ENCODE measurements at places on chromosomes 6 and 20.

- no peak for DNase-seq
These were observed 21.5 kb downstream of the ASIP start for GRCh38 chr20:34262488-34263288.

GRCh38 chr6:56933650-56934049 is 21.3 kb upstream of the BEND6 start:
- DNase-seq, result no peak

GRCh38 chr6:165698868-165699267 is 35.8 kb upstream of the PDE10A start:
- DNase-seq, result no peak

DNA sequence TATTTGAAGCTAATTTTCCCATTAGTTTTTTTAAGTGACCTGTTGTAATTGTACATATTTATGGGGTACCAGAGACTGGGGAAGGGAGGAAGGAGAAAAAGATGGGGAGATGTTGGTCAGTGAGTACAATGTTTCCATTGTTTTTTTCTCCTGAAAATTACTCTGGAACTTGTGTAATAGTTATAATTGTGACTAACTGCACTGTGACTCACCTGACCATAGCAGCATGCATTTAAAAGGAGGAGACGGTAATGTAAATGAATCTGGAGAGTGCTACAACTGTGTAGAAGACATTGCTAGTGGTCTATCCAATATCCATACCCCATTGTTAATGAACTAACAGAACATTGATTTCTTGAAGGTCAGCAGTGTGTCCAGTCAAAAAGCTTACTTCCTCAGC is 133.4 kb downstream of the RFPL4B start:
- no peak for DNase-seq

DNA sequence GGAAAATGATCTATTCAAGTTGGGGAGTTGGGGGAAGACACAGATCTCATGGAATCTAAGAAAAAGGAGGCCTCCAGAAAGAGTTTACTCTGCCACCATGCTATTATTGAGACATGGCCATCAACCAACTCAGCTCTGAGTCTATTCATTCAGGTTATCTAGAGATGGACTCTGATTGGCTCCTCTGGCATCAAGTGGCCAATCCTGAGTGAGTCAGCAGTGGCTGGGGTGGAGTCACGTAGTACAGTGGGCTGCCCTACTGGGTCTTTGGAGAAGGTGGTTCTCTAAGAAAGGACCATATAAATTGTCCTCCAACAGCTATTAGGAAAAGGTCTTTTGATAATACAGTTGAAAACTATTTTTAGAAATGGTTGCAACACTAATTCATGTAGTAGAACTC is 42.1 kb downstream of the LYRM2 start:
- peak; percentile 26 for DNase-seq

DNA sequence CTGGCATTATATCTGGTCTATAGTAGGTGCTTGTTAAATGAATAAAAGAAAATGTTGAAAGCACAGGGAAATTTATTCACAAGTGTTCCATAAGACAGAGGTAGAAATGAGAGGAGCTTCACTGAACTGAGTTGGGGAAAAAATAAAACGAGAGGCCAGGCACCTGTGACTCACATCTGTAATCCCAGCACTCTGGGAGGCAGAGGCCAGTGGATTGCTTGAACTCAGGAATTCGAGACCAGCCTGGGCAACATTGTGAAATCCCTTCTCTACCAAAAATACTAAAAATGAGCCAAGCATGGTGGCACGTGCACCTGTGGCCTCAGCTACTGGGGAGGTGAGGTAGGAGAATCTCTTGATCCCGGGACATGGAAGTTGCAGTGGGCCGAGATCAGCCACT is 28.1 kb upstream of the IBTK start:
- DNase-seq, result no peak

DNA sequence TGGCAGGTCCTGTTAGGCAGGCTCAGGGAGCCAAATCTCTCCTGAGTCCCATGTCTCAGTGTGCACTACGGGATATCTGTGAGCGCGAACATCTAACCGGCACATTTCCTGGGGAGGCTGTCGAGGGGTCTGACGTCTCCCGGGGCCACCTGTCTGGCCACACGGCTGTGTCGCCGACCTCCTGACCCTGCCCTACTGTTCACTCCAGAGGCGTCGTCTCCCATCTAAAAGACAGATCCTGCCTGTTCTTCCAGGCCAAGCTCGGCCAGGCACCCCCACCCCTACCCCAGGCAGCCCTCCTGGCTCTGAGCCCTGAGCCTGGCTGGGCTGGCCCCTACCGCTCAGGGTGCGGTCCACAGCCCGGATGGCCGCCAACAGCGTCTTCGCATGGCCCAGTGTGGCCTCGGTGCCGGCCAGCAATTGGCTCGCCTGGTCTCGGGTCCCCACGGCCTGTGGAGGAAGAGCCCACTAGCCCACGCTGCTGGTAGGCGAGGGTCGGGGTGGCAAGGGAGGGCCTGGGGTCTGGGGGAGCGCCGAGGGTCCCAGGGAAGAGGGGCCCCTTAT is 16.6 kb downstream of the ADRM1 start:
- DNase-seq, result no peak

DNA sequence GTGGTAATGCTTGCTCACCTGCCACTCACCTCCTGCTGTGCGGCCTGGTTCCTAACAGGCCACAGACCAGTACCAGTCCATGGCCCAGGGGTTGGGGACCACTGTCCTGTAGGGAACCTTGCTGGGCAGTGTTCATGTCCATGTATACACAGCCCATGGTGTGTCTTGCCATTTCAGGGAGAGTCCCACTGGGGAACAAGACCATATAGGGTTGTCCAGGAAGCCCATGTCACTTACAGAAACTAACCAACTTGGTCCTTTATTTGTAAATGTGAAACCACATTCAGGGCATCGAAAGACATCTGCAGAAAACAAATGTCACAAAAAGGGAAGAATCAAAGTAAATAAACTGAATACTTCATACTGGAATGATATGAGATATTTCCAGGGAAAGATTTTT is 179.1 kb downstream of the NFATC2 start:
- no peak for DNase-seq

GRCh38 chr6:9131616-9132015 is 696.3 kb upstream of the SLC35B3 start:
- DNase-seq, result peak; percentile 2

GRCh38 chr6:119493980-119494379 is 144.4 kb upstream of the MAN1A1 start:
- DNase-seq, result peak; percentile 24

- peak; percentile 90 for DNase-seq
These were observed 2.7 kb downstream of the MYB start for GRCh38 chr6:135183532-135184440.

DNA sequence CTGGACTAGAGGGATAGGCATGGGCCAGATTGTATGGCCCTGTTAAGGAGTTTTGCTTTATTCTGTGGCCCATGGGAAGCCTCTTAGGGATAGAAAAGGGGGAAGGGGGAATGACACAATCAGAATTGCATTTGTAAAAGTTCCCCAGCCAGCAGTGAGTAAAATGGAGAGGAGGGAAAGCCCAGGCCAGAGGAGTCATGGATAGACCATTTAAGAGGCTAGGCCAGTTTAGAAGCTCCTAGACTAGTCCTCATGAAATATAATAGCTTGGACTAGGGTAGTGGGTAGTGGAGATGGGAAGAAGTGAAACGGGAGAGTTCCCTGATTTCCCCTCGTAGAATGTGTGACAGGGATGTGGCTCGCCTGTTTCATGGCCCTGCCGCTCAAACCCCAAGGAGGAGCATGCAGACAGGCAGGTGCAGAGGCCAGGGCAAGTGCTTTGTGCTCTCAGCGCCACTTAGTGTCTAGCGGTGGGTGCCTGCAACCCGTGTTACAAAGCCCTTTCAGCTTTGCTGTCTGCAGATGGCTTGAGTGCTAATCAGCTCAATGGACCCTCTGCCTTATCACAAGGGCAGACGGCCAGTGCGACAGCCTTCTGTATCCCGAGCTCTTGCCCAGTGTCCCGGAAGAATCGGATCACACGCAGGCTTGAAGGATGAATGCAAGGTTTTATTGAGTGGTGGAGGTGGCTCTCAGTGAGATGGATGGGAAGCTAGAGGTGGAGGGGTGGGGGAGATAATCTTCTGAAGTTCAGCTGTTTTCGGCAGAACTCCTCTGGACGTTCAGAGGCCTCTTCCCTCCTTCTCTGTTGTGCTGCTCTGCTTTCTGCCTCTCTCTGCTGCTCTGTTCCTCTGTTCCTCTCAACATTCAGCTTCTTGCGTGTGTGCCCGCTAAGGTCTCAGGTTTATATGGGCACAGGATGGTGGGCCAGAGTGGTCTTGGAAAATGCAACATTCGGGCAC is 141.1 kb downstream of the CEP57L1 start:
- DNase-seq, result no peak

DNA sequence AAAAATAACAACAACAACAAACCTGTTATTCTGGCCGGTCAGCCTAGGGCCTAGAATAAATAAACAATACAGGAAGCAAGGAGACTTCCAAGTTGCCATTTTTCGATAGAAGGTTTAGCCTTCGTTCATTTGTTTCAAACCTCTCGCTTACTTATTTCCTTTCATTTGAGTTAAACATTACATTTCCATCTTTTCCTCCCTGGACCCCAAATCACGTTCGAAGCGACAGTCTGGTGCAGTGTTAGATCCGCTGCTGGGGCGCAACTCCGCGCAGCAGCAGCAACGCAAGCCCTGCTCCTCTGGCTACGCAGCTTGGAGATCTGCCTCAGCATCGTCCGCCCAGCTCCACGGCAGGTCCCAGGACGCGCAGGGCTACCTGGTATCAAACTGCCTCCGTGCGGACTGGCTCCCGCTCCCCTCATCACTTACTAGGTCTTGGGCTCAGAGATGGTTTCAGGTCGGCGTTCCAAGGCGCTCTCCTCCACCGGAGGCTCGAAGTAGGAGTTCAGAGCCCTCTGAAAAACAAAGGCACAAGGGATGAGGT is 530 bp downstream of the TDP2 start:
- DNase-seq, result no peak

DNA sequence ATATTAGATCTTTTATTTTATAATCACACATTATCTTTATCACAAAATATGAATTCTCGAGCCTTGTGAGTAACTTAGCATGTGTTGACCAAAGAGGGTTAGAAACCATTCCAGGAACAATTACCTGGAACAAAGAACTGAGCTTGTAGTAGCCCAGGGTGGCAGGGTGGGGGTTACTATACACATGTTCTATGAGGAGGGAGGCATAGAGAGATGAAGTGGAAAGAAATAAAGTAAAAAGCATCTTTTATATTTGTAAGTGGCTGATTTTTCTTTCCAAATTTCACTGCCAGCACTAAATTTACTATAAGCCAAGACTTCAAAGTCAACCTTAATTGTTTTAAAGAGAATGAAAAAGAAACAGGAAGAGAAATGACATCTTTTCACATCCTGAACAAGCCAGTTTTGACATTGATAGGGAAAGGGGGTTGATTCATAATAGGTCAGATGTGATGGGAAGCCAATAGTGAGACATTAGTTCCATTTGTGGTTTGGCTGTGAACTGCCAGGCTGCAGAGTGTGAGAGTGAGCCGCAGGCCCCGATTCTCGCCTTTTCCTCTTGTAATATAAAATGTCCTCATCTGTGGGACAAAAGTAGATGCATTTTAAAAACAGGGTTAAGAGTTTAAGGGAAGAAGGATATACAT is 52.7 kb upstream of the MYB start:
- peak; percentile 60 for DNase-seq

GRCh38 chr6:148578489-148578814 is 168.4 kb upstream of the UST start:
- no peak for DNase-seq

- DNase-seq, result peak; percentile 29
These were observed 19.4 kb downstream of the COL11A2 start for GRCh38 chr6:33172688-33173534.

GRCh38 chr6:79687759-79688158 is 56.6 kb downstream of the SH3BGRL2 start:
- DNase-seq, result no peak

DNA sequence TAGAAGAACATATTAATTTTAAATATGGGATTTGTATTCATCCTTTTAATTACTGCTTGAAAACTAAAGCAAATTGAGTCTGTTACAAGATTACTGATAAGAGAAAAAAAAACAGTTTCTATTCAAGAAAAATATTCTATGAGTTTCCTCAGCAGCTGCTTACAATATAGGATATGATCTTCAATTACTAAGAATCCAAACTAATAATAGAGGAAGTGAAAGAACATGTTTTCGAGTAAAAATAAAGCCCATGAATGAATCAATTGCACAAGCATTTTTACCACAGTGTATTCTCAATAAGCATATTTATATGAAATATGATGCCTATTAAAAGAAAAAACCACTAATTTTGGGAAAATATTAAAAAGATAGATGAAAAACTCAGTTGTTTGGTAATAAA is 63.4 kb downstream of the AHI1 start:
- no peak for DNase-seq

DNA sequence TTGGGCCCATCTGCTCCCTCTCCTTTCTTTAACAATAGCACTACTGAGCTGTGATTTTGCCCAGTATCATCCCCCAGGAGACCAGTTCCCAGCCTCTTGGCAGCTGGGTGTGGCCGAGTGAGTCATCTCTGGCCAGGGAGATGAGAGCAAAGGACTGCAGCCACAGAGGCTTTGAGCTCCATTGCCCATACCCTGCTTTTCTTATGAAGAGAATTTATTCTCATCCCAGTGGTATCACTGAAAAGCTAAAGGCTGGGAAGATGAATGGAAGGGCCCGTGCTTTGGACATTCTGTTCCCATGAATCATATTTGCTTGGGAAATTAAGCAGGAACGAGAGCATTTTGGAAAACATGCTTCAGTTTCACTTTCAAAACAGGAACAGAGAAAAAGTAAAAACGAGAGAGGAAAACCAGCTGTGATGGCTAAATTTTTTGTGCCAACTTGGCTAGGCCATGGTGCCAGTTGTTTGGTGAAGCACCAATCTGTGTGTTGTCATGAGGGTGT is 14.9 kb downstream of the CST3 start:
- no peak for DNase-seq

GRCh38 chr20:15789079-15789478 is 784.2 kb downstream of the KIF16B start:
- no peak for DNase-seq

DNA sequence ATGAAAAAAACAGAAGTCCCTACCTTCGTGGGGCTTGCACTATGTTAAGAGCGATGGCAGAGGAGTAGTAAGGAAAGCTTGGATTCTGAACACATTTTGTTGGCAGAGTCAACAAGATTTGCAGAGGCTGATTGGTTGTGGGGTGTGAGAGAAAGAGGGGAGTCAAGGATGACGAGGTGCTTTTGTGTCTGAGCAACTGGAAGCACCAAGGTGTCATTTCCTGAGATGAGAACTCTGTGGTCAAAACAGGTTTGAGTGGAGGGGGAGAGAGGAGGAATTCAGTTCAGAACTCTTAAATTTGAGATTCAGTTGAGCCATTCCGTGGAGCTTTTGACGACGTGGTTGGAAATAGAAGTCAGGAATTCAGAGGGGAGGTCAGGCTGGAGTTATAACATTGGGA is 3.5 kb downstream of the OCSTAMP start:
- peak; percentile 52 for DNase-seq

GRCh38 chr20:36391456-36391855 is 85.3 kb downstream of the DLGAP4 start:
- DNase-seq, result no peak

- no peak for DNase-seq
These were observed 405 bp downstream of the RALGAPA2 start for GRCh38 chr20:20712004-20712473.

- no peak for DNase-seq
These were observed 480.2 kb upstream of the SPTLC3 start for GRCh38 chr20:12528591-12529041.

- DNase-seq, result no peak
These were observed 504.5 kb downstream of the CD83 start for GRCh38 chr6:14622085-14622484.
